Thyroid gland (tissue), 4 donors: ENCODE measurements at places on chromosomes 2 and 18. TPM values are rescaled to one million over a fixed set of nuclear protein-coding genes. Genes with fewer than 3 reads are reported as not detected.
A peak's percentile ranks its signal among the peaks of the same experiment; 100 is the strongest.

- H3K36me3 ChIP-seq = no peaks in the 10 kb centered on the region
- DNase-seq = no peak
- H3K4me3 ChIP-seq = no peak overlapping the region
- H3K27me3 ChIP-seq = no peaks in the 10 kb centered on the region
- H3K27ac ChIP-seq = no peak overlapping the region
Observed at GRCh38 chr2:221134718-221135117, 437.4 kb downstream of the EPHA4 start.

DNA sequence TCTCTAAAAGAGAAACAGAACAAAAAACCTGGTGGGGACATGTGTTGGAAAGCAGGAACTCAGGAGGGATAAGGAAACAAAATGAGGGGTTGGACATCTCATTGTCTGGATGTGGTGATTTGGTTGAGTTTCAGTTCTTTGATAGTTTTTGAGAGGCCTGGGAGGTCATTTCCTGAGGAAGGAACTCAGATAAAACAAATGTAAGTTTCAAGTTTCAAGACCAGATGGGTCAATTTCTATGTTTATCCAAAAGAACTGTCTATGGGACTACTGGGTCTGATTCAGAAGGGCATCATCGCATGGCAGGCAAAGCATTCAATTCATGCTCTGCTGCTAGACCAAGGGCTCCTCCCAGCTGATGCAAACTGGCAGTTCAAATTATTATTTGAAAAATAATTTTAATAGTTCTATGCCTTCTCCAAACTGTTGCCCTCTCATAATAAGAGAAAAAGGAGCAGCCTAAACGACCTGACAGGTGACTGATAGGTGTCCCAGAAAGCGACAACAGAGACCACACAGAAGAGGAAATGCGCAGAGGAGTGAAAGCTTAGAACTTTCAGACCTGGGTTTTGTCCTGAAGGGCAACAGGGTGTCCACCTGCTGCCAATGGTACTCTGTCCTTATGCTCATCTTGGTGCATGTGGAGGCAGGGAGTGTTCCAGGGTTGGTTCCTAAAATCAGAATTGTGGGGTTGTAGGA, 39.3 kb upstream of the SH3RF3 start:
- no peaks in the 10 kb centered on the region for H3K27me3 ChIP-seq
- no peak overlapping the region for H3K4me3 ChIP-seq
- no peaks in the 10 kb centered on the region for H3K36me3 ChIP-seq
- no peak for DNase-seq
- H3K27ac ChIP-seq = no peak overlapping the region

- no peaks in the 10 kb centered on the region for H3K4me1 ChIP-seq
- peaks cover 9% of the 10 kb centered on the region for H3K36me3 ChIP-seq
- no peak overlapping the region for H3K27ac ChIP-seq
- H3K4me3 ChIP-seq = no peak overlapping the region
Observed at GRCh38 chr2:69397234-69397633, 10.2 kb upstream of the GFPT1 start.

DNA sequence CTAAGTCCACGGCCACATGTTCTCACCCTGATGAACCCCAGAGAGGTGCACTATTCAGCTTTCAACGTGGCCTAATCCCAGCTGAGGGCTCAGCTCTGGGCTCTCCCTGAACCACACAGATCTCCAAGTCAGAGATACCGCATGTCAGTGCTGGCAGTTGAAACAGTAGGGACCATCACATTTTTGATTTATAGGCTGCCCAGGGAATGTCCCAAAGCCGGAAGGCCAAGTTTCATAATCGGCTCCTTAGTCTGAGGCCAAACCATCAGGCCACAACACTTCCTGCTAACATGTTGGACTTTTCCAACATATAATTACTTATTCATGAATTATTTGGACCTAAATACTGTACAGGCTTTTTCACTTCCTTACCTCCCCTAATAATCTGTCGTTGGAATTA, 91.9 kb upstream of the KLHL29 start:
- H3K4me1 ChIP-seq = no peaks in the 10 kb centered on the region
- no peaks in the 10 kb centered on the region for H3K36me3 ChIP-seq
- no peaks in the 10 kb centered on the region for H3K27me3 ChIP-seq
- peak; percentile 3 for DNase-seq

EPHA4 gene
- 81.6 TPM for total RNA-seq

- H3K36me3 ChIP-seq = no peaks in the 10 kb centered on the region
- no peak overlapping the region for H3K27ac ChIP-seq
- H3K4me1 ChIP-seq = no peaks in the 10 kb centered on the region
- DNase-seq = no peak
Observed at GRCh38 chr2:64470766-64471295, 16.9 kb downstream of the LGALSL start.

DNA sequence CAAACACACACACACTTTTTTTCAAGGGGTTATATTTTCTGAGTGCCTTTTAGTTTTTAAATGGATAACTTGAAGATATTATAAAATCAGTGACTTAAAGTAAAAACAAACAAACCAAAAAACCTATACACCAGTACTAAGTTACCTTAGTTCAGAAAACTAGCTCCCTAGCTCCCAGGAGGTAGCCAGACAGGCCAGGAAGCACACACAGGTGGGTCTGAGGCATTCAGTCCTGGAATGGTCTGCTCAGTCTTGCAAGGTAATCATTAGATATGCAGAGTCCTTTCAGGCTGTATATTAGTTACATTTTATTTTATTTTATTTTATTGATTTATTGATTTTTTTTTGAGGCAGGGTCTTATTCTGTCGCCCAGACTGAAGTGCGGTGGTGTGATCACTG, 10.7 kb upstream of the DYNC2LI1 start:
- H3K27ac ChIP-seq = no peak overlapping the region
- H3K36me3 ChIP-seq = no peaks in the 10 kb centered on the region

ZNF385B gene
- 1.3 TPM for total RNA-seq

- H3K4me3 ChIP-seq = no peak overlapping the region
- no peaks in the 10 kb centered on the region for H3K36me3 ChIP-seq
- H3K27me3 ChIP-seq = no peaks in the 10 kb centered on the region
Observed at GRCh38 chr2:219887870-219888269, 260.4 kb downstream of the SLC4A3 start.

PROKR1 gene
- total RNA-seq = not detected

LHCGR gene
- total RNA-seq = 0.94 TPM

TWIST2 gene
- total RNA-seq = 20.1 TPM

C1QL2 gene
- total RNA-seq = not detected

ACMSD gene
- not detected for total RNA-seq

DNA sequence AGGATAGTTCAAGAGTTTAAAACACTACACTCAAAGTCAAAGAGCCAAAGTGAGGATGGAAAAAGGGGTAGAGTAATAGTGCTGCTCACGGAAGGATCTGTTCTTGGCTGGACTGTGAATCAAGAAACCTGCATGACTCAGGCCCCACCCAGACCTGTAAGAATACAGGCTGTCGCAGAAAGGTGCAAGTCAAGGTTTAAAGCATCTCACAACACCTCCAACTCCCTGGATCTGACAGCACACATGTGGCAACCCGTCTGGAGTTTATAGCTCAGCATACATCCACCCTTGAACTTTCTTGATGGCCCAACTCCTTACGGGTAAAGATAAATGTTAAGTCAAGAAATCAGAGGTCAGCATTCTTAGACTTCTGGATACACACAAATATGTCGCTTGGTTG, 6.3 kb downstream of the KIAA2012 start:
- no peaks in the 10 kb centered on the region for H3K4me1 ChIP-seq
- no peak overlapping the region for H3K27ac ChIP-seq
- H3K4me3 ChIP-seq = no peak overlapping the region
- H3K27me3 ChIP-seq = no peaks in the 10 kb centered on the region

GRCh38 chr2:70011335-70011734, 49.9 kb upstream of the ASPRV1 start:
- no peaks in the 10 kb centered on the region for H3K36me3 ChIP-seq
- DNase-seq = no peak
- H3K4me1 ChIP-seq = no peaks in the 10 kb centered on the region
- no peak overlapping the region for H3K27ac ChIP-seq
- H3K27me3 ChIP-seq = no peaks in the 10 kb centered on the region
